ENCODE measurements at places on chromosomes 4 and X.

GRCh38 chrX:16547644-16548043 lies 102.3 kb upstream of the S100G start:
- DNase-seq = no peak
- no peak overlapping the region for H3K27ac ChIP-seq
- H3K27me3 ChIP-seq = peaks cover 4% of the 10 kb centered on the region
- no peak overlapping the region for H3K4me3 ChIP-seq
- H3K36me3 ChIP-seq = no peaks in the 10 kb centered on the region

GRCh38 chr4:79381161-79381560 lies 26.9 kb downstream of the GK2 start:
- H3K4me1 ChIP-seq = no peaks in the 10 kb centered on the region
- H3K4me3 ChIP-seq = no peak overlapping the region
- H3K27ac ChIP-seq = no peak overlapping the region
- H3K27me3 ChIP-seq = no peaks in the 10 kb centered on the region

DNA sequence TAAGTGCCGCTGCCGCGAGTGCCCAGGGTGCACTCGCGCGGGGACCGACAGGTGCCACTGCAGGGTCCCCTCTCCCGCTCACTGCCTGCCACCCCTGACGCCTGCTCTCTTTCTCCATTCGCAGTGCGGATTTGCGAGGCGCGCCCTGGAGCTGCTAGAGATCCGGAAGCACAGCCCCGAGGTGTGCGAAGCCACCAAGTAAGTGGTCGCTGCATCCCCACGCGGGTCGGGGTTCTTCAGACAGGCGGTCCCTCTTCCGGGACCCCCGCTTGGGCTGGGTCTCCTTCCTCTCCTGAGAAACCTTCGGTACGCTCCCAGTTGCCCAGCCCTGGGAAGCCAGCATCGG lies 547 bp downstream of the GUCY1A1 start:
- H3K4me3 ChIP-seq = peak overlapping the region; percentile 44
- peaks cover 56% of the 10 kb centered on the region for H3K27me3 ChIP-seq
- no peaks in the 10 kb centered on the region for H3K36me3 ChIP-seq
- peak; percentile 16 for DNase-seq
- H3K27ac ChIP-seq = no peak overlapping the region
- H3K4me1 ChIP-seq = no peaks in the 10 kb centered on the region

GRCh38 chr4:15719506-15719905 lies 16.6 kb downstream of the BST1 start:
- DNase-seq = peak; percentile 55
- H3K27me3 ChIP-seq = no peaks in the 10 kb centered on the region
- no peak overlapping the region for H3K4me3 ChIP-seq
- H3K4me1 ChIP-seq = peaks cover 11% of the 10 kb centered on the region
- H3K27ac ChIP-seq = no peak overlapping the region

- peak overlapping the region; percentile 67 for H3K4me3 ChIP-seq
- peaks cover 5% of the 10 kb centered on the region for H3K4me1 ChIP-seq
- H3K27ac ChIP-seq = no peak overlapping the region
- no peaks in the 10 kb centered on the region for H3K36me3 ChIP-seq
- no peak for DNase-seq
Observed at GRCh38 chrX:120562569-120562926, 1.8 kb upstream of the CUL4B start.

DNA sequence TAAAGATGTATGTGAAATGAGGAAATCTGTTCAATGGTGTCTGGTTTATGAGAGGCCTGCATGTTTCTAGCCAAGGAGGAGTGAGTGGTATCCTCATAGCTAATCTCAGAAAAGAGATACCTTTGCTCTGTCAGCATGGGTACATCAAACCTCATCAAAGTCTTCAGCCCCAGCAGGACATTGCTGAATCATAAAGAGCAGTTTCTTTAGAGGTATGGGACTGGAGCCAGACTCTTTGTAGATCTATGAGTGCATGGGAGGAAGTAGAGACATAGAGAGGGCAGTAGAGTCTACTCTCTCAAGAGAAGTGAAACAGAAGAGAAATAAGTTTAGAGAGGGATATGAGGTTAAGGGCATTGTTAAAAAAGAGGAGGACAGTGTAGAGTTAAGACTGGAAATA lies 1950.9 kb downstream of the ARAP2 start:
- no peak overlapping the region for H3K4me3 ChIP-seq
- DNase-seq = no peak
- no peaks in the 10 kb centered on the region for H3K4me1 ChIP-seq
- no peaks in the 10 kb centered on the region for H3K36me3 ChIP-seq

DNA sequence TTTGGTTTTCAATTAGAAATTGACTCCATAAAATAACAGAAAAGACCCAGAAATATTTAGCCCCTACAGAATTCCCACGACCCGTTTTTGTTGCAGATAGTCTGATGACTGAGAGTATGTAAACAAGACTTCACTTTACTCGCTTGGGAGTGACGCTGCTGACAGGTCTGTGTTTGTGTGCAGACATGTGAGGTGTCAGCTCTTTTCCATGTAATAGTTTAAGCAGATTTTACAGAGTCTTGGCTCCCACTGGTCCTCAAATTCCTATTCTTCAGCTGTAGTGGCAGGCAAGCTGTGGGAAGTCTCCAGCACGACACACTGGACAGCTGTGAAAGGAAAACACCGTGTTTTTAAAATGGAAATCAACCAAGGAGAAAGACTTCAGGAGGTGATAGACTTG lies 455.7 kb downstream of the GABRG1 start:
- peaks cover 8% of the 10 kb centered on the region for H3K4me1 ChIP-seq
- no peak overlapping the region for H3K27ac ChIP-seq
- H3K36me3 ChIP-seq = no peaks in the 10 kb centered on the region
- no peaks in the 10 kb centered on the region for H3K27me3 ChIP-seq

DNA sequence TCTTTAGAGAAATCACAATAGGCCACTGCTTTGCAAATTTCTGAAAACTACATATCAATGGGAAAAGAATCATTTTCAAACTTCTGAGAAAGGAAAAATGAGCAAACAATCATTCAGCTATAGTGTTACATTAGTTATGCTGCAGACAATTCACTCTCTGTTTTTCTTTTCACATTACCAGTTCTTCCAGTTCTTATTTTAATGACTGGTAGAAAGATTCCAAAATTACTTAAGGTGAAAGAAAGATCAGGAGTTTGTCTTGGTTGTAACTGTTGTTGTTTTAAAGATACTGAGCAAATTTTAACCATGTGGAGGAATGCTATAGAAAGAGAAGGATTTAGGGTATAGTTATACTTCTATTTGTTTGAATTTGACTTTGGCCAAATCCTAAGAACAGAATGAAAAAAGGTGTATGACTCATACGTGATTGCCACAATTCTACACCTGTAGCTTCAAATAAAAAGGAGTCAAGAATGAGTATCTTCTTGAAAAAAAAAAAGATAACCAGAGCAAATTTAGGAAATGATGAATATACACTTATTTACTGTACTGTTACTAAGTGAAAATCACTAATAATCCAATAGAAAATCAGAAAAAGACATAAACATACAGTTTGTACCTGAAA lies 21.0 kb upstream of the RASGEF1B start:
- no peaks in the 10 kb centered on the region for H3K36me3 ChIP-seq
- no peak overlapping the region for H3K4me3 ChIP-seq
- DNase-seq = no peak
- H3K27me3 ChIP-seq = no peaks in the 10 kb centered on the region

Measured in A673 (cell line).